ENCODE measurements at places on chromosomes 1 and 21.

GRCh38 chr1:215201283-215201682 lies 118.7 kb downstream of the KCNK2 start:
- DNase-seq = no peak

DNA sequence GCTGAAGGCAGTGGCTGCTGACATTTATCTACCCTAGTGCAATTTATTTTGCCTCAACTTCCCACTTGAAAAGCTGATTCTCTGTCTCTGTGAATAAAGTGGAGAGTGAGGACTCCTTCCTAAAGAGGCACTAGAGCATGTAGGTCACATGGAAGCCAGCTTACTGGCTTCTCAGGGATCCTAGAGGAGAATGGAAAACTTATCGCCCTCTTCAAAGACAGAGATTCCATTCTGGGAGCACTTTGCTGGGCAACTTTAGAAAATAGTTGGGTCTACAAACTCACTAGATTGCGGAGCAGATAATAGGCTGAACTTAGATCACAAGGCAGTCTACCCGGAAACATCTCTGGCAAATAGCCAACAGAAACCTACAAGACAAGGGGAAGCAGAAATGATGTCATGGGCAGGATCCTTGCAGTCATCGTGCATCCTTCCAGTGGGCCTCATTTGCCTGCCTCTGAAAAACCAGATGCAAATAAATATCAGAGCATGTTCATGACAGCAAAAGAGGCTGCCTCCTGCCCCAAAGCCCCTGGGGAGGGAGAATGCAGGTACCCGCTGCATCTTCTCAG lies 104.8 kb upstream of the BARHL2 start:
- DNase-seq = no peak

DNA sequence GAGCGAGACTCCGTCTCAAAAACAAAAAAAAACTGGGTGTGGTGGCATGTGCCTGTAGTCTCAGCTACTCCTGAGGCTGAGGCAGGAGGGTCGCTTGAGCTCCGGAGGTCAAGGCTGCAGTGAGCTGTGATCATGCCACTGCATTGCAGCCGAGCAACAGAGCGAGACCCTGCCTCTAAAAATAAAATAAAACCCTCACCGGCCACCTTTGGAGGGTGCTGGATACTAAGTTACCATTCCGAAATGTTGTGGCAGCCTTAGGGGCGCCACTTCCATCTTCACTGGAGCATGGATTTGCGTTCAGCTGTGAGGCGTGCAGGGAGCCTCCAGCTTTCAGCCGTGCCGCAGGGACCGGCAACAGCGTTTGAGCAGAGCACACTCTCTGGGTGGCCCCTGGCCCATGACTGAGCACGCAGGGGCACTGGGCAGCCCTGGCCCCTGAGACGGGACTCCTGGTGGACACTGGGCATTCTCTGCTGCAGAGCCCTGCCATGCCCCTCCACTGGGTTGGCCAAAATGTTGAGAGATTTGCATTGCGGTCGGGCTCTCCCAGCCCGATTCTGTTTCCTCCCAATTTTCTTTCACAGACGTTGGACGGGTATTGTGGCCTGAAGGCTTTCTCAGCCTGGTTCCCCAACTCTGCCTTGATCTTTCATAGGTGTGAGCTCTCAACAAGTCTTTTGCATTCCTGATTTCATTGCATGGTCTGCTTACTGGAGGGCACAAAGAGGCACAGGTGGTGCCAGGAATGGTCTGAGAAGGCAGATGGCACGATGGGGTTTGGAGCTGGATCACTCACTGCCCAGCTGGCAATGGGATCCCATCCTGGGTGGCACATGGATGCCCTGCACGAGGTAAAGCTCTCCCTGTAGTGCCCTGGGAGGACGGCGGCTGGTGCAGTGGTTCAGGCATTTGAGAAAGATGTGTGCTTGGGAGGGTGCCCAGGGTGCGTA lies 5.8 kb upstream of the CFAP74 start:
- no peak for DNase-seq

GRCh38 chr1:19219451-19219850 lies 9.4 kb upstream of the UBR4 start:
- no peak for DNase-seq

DNA sequence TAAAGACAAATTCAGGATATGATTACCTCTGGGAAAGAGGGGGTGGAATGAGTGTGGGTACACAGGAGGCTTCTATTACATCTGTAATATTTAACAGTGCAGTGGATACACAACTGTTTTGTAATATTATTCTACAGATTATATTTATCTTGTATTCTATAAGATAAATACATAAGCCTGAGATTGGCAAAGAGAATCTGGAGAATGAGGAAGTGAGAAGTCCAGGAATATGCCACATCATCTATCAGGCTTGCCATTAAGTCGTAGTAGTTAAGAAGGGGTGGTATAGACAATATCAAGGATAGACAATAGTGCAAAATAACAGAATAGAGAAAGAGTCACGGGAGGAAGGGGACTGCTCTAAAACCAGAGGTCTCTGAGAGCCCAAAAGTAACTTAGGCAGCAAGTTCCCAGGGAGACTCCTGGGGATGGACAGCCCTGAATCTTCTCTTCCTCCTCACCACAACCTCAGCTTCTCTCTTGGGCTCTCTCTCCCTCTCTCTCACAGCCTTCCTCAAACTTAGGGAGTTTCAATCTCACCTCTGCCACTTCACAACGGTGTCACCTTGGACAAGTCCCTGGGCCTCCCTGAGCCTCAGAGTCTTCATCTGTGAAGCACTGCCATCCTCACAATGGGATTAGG lies 14.0 kb upstream of the PTAFR start:
- DNase-seq = peak; percentile 19

GRCh38 chr1:119676571-119677206 lies 28.6 kb upstream of the ZNF697 start:
- no peak for DNase-seq

DNA sequence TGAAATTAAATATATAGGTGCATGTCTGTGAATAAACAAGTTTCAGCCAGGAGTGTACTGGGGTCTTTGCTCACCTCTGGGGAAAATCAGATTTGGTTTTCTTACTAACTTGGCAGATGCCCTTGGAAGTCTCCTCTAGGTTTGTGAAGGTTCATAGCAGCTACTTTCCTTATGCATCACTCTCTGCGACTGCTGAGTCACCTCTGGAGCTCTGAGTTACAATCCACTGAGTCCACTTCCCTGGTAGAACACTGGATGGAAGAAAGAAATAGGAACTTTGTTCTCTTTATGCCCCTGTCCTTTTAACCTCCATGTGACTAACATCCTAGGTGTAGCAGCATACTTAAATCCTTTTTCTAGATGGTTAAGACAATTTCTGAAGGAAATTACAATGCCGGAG lies 4.4 kb upstream of the FASLG start:
- peak; percentile 39 for DNase-seq

DNA sequence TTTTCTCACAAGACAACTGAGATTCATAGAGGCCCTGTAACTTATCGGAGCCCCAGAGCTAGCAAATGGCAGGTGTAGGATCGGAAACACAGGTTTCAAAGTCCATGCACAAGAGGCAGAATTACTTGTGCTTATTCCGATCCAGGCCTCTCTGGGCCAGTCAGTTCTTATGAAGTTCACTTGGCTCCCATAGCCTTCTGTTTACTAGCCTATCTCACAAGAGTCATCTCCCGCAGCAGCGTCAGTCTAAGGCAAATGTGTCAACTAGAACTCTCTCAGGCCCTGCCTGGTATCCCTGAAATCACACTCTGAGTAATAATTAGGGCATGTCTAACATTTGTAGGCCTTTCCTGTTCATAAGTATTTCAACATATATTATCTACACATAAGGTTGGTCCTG lies 43.3 kb downstream of the PHC2 start:
- peak; percentile 96 for DNase-seq

DNA sequence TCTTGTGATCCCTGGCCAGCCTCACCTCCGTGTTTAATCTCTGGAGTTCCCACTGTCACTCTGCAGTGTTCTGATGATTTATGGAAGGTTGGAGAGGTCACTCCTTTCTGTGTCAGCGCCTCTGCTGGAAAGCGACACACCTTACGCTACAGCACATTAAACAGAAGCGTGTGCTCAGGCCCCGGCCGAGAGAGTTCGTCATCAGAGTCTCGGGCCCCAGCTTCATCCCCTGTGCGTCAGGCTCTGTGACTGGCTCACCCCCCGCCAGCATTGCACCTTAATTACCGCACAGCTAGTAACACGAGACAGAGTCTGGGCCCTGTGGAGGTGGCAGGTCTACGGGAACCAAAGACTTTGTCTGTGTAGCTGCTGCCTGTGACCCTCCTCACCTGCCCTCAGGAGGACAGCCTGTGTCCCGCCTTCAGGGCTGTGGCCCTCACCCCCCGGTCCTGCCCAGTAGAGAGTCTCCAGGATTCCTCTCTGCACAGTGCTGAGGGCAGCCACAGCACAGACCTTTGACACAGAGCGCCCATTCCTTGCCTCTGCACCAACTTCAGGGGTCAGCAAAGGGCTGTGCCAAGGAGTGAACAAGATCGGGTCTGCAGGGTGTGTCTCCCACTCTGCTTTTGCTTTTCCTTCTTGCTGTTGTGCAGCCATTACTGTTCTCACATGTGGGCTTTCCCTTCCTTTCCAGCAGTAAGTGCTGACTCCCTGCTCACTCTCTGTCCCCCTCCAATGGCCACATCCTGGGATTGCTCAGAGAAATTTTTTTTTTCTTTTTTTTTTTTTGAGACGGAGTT lies 157.6 kb downstream of the PGBD5 start:
- peak; percentile 80 for DNase-seq

DNA sequence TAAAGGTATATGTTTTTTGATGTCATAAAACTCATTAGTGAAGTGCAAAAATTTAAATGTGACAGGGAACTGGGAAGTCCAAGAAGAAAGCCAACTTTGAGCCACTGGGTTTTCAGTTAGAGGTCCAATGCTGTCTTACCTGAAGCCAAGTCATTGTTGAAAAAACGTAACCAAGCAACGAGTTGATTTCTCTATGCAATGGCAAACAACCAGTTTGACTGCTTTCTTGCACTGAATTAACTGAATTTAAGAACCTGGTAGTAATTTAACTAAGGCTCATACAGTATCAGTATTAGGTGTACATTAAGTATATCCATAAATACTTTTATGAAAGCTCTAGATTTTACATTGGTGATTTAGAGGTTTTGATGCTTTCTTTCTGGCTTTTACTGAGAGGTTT lies 20.2 kb upstream of the S1PR1 start:
- no peak for DNase-seq

GRCh38 chr1:38834937-38835827 lies 24.4 kb downstream of the RRAGC start:
- peak; percentile 89 for DNase-seq

DNA sequence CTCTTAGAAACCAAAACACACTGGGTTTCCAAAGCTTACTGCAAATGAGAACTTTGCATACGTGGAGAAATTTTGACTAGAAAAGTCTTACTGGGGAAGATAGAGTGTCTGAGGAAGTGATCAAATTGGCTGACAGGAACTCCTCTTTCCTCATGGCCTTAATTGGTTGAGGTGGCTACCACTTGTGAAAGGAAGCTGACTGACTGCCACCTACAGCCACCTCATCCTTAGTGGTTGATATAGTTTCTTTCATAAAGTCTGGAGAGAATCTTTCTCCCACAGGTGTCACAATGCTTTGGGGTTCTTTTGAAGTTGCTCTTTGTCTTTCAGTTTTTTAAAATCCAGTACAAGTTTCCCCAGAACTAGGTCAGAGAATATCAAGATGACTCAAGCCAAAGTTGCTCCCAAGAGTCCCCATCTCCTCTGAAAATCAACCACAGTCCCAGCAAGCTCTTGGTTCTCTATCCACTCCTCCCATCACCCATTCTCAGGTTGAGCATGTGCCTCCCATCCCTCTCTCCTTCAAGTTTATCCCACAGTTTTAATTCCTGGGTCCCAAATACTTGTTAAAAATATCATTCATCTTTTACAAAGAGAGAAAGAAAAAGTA lies 43.3 kb downstream of the GPR88 start:
- DNase-seq = no peak

- no peak for DNase-seq
Measured at GRCh38 chr21:46377789-46378188, 53.8 kb downstream of the PCNT start.

GRCh38 chr1:53324321-53324720 lies 3.5 kb downstream of the LRP8 start:
- no peak for DNase-seq

DNA sequence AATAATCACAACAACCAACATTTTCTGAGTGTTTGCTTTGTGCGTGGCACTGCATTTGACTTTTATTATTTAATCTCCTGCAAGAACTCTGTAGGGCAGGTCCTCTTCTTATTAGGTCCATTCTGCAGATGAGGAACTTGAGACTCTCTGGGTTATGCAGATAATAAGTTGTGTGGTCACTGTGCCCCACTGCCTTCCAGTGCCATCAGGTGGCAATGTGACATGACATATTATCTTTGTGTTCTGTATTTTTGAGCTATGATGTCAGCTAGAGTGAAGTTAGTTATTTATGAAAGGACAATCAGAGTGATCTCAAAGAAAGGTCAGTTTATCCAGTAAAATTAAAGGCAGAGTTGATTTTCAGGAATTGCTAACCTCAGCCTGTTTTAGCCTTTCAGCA lies 196.0 kb downstream of the FMN2 start:
- DNase-seq = no peak

DNA sequence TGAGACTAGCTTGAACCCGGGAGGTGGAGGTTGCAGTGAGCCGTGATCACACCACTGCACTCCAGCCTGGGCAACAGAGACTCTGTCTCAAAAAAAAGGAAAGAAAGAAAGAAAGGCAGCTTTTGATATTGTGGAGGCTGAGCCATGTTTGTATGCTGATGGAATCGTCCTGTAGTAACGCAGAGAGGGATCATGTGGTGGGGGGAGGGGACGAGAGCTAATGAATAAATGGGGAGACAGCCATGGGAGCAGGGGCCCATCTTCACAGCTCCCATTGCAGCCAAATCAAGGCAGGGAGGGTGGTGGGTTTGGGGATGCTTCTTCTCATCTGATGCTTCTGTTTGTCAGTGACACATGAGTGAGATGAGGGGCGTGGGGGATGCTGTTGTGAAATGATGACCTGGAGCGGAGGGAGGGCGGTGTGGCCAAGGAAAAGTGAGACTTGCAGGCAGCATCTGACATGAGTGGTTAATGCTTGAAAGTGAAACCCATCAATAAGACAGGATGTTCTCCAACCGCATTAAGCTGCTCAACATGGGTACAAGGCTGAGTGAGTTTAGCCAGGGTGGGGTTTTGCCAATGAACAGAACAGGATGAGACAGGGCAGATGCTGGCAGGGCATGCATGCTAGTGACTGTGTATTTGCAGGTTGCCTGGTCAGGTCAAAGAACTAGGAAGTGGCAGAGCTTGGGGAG lies 16.7 kb downstream of the SPATA21 start:
- DNase-seq = no peak

DNA sequence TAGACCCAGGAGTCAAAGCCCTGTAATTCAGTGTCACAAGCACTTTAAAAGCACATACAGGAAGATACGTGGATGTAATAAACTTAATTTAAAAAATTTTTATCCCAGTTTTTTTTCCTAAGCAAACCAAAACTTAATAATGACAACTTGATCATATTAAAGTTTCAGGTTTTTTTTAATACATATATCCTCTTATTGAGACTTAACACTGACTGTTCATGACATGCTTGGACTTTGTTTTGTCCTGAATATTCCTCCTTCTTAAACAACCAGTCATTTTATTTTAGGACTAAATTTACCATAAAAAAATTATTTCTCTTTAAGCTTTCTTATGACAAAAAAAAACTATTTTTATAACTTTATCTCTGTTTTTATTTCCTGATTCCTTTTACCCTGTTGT lies 64.1 kb downstream of the WDR4 start:
- no peak for DNase-seq

GRCh38 chr21:34170886-34171285 lies 97.5 kb downstream of the MRPS6 start:
- no peak for DNase-seq

- no peak for DNase-seq
Measured at GRCh38 chr1:209708297-209708696, 3.7 kb downstream of the HSD11B1 start.

- no peak for DNase-seq
Measured at GRCh38 chr1:112983537-112984131, 27.6 kb upstream of the SLC16A1 start.

- DNase-seq = peak; percentile 65
Measured at GRCh38 chr1:172089768-172090510, 248.6 kb downstream of the DNM3 start.
